ENCODE measurements at places on chromosomes 5 and 9. TPM values are rescaled to one million over a fixed set of nuclear protein-coding genes. Genes with fewer than 3 reads are reported as not detected.

Gene WDR38
- not detected for total RNA-seq

GRCh38 chr5:119289438-119290044, 66.3 kb upstream of the TNFAIP8 start:
- DNase-seq = no peak

Gene MCCC2
- total RNA-seq = 20.3 TPM

Gene MARCHF3
- 6.1 TPM for total RNA-seq

Gene BARX1
- total RNA-seq = 2.9 TPM

Gene PRUNE2
- total RNA-seq = 18.4 TPM
